Activated T-helper 2 cell treated with anti-CD3 and anti-CD28 coated beads, Interferon-gamma antibody, Interleukin-2, Interleukin-4, amounts not matched to agents 10 μg/mL and 5 μg/mL and 100 μg/mL, durations not matched to agents 14 hours and 24 hours and 36 hours (primary cell): ENCODE measurements at places on chromosomes 3 and 15.

DNA sequence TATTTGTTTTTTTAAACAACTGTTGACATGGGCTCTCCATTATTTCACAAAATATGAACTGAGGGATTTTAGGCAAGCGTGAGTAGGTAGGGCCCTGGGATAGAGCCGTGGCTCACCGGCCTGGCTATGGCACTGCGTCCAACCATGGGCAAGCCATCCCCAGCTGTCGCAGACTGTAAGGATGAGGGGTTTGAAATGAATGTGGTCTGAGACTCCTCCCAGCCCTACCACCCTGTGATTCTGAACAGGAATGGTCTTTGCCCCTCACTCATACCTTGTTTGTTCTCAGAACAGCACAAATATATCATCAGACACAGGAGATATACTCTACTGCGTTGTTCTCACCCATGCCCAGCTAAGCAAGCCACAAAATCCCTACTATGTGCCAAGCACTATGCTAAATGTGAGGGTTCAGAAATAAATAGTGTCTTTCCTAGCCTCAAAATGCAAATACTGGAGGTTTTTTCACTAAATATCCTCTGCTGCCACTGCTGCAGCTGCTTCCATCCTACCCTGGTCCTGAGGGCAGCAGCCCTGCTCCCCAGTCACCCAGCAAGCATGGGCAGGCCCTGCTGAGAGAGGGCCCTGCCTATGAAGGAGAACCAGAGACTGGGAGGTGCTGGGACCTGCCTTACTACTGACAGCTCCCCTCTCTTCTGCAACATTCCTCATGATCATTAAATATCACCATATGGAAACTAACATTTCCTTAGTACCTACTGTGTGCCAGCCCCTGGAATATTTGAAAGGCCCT is 102.8 kb downstream of the XXYLT1 start:
- no peak for DNase-seq

GRCh38 chr15:59353994-59354416 is 18.7 kb downstream of the MYO1E start:
- no peak for DNase-seq

DNA sequence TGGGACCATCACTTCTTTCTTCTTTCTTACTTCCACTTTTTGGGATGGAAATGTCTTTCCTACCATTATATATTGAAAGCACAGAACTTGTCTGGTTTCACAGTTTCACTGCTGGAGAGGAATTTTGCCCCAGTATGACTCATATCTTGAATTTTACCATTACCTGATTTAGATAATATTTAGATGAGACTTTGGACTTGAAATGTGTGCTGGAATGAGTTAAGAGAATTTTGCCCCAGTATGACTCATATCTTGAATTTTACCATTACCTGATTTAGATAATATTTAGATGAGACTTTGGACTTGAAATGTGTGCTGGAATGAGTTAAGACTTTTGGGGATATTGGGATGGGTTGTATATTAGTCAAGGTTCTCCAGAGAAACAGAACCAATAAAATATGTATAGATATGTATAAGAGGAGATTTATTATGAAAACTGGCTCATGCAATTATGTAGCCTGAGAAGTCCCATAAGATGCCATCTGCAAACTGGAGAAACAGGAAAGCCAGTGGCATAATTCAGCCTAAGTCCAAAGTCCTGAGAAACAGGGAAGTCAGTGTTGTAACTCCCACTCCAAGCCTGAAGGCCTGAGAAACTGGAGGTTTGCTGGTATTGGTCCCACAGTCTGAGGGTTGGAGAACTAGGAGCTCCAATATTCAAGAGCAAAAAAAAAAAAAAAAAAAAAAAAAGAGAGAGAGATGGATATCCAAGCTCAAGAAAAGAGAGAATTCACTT is 1029.2 kb downstream of the EPHA3 start:
- DNase-seq = no peak

- no peak for DNase-seq
These were observed 208.4 kb downstream of the UBE3A start for GRCh38 chr15:25230442-25230841.

- no peak for DNase-seq
These were observed 182.4 kb downstream of the CBLB start for GRCh38 chr3:105686278-105686897.

DNA sequence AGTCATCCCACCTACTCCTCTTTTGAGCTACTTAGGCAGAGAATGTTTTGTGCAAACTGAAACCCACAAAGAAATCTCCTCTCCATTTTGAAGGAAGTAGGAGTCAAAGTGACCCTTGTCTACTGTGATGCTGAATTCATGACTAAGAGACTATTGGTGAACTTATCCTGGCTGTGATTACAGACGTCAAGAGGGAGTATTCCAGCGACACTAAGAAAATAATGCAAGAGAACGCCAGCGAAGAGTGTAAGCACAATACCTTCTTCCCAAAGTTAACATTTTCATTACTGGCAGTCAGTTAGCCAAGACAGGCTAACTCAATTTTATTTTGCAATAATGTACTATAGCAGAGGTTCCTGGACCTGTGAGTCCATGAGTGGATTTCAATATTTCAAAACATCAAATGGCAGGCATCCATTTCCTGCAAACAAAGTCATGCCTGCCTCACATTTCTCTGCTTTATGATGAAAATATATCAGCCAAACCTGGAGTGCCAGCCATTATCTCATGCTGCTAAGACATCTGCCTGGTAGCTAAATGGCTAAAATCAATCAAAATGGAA is 59.0 kb downstream of the CTNNB1 start:
- no peak for DNase-seq

DNA sequence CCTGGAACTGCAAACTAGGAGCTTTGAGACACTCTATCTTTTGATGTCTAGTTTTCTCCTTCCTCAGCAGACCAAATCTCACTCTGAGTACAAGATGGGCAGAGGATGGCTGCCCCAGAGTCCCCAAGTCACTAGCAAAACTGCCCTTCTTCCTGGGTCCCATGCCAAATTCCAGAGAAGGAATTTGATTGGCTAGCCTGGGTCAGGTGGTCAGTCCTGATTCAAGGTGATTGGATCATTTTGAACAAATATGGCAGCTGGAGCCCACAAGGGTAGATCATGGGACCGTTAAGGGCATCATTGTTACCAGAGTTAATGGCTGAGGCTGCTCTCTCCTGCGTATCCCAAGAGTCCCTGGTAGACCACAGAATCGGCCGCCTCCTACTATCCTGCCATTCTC is 21.7 kb downstream of the SLC6A1 start:
- no peak for DNase-seq

DNA sequence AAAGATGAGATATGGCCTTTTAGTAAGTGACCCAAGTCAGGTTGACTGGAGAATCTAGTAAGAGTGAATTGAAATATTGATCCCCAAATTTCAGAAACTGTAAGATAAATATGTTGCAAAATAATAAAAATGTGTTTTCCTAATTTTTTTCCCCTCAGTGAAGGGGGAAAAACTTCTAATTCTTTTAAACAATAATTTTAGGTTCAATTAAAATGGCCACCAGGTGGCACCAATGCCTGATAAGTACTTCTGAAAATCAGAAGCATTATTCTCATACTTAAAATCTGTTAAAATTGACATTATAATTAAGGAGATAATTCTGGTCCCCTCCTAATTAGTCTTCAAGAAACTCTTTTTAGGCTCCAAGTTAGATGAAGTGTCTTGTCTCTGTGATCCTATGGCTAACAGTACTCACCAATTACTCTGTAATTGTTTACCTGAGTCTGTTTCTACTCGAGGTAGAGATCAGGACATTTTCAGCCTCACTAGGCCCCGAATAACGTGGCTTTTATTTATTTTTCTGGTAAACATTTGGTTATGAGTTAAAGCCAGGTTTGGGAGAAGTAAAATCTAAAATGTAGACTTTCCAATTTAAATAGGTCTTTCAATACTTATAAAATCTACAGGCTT is 52.6 kb downstream of the NMD3 start:
- no peak for DNase-seq

- no peak for DNase-seq
These were observed 22.3 kb upstream of the GNB4 start for GRCh38 chr3:179473565-179473964.

DNA sequence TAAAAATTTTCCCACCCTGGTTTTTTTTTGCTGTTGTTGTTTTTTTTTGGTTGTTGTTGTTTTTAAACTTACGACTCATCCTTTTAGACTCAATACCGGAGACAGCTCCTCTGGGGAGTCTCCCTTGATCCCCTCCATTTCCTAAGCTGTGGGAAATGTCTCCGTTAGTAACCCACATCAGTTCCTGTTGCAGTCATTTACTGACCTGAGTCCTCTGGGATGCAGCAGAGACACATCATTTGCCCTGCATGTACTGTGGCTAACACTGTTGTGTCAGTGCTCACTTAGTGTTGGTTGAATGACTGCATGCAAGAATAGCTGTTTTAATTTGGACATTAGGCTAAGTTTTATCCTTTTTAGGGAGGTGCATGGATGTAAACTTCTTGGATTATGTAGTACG is 83.8 kb downstream of the MBNL1 start:
- DNase-seq = no peak

- DNase-seq = no peak
These were observed 336.2 kb upstream of the IL12A start for GRCh38 chr3:159652452-159652851.

GRCh38 chr3:103195216-103195615 is 760.4 kb downstream of the ZPLD1 start:
- DNase-seq = no peak

DNA sequence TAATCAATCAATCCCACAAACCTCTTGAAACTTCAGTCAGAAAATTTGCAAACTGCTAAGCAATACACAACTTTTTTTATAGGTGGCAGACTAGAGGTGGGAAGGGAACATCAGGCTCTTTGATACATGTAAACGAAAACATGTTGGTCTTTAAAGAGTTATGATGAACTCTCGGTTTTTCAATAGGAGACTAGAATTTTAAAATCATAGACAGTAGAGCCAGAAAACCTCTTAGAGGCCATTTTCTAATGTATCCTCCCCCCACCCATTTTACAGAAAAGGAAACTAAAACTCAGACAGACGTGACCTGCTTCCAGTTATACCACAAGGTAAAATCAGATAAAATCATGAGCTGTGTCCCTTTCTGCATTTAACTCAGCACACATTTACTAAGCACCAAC is 179.1 kb upstream of the LPP start:
- peak; percentile 20 for DNase-seq

DNA sequence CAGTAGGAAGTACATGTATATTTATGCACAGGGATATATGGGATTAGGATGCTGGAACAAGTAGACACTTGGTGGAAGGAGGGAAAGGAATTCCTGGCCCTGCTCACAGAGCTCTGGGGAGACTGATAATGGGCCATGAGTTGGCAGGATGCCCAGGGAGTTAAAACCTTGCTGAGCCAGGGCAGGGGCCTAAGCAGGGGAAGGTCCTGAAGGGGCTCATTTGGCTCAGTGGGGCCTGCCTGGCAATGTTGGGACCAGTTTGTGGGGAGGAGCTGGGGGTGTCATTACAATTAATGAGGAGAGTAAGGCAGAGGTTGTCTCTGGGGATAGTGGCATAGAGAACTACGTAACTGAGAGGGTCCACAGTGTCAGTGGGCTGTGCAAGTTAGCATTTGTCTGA is 124.2 kb upstream of the ADPGK start:
- DNase-seq = no peak

GRCh38 chr3:71585887-71586809 is 2.6 kb upstream of the FOXP1 start:
- DNase-seq = no peak

- DNase-seq = no peak
These were observed 95.3 kb upstream of the SOX2 start for GRCh38 chr3:181616088-181617070.

DNA sequence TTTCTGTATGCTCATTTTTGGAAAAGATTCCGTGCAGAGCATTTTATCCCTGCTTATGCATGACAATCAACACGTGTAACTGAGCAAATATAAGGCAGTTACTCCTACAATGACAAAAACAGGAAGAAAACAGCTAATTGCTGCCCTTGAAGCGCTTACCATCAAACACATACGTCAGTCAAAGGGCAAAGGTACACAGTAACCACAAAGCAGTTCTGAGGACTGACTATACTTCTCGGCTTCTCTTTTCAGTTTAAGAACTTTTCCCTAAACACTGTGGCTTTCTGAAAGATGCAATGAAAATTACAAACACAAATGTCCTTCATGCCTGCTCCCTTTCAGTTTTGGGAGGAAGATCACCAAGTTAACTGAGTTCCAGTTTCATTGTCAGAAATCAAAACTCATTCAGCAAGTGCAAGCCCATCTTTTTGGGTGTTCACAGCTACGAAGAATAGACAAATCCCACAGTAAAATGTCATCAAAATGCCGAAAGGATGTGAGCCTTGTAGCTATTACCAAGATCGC is 602.8 kb downstream of the FOXP1 start:
- DNase-seq = no peak

DNA sequence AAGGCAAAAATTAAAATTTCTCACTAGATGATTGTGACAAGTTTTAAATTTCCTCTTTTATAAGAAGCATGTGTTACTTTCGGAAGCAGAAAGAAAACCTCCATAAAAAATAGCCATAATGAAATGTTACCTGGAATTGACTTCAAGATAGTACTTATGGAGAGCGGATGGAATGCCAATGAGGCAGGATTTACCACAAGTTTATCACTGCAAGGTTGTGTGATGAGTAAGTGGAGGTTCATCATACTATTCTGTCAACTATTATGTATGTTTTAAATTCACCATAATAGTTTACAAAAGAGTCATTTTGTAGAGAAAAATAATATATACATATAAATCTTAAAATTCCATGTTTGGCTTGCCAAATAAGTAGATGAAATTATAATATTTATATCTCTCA is 230.3 kb downstream of the SCAPER start:
- no peak for DNase-seq

GRCh38 chr3:188052169-188053035 is 101.6 kb upstream of the LPP start:
- DNase-seq = no peak

DNA sequence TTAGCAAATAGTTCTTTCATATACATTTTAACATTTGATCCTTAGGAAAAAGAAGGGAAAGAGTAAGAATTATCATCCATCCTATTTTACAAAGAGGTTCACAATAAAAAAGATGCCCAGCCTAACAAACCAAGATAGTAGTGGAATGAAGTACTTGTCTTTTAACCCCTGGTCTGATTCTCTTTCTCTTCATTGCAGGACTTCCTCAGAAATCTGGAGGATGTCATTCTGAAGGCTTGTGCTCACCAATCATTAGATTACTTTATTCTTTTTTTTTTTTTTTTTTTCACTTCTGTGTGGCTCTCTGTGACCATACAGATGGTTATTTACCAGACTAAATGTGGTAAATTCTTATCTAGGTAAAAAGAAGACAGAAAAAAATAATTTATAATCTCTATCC is 7.0 kb downstream of the HDGFL3 start:
- no peak for DNase-seq

GRCh38 chr3:31959951-31960792 is 20.9 kb downstream of the OSBPL10 start:
- no peak for DNase-seq
